ENCODE measurements at places on chromosomes 3 and 15.

GRCh38 chr3:71369701-71370391 lies 213.7 kb downstream of the FOXP1 start:
- DNase-seq = no peak

GRCh38 chr15:34064438-34064837 lies 25.4 kb upstream of the AVEN start:
- DNase-seq = no peak

- no peak for DNase-seq
Measured at GRCh38 chr3:43344520-43344919, 58.2 kb downstream of the SNRK start.

DNA sequence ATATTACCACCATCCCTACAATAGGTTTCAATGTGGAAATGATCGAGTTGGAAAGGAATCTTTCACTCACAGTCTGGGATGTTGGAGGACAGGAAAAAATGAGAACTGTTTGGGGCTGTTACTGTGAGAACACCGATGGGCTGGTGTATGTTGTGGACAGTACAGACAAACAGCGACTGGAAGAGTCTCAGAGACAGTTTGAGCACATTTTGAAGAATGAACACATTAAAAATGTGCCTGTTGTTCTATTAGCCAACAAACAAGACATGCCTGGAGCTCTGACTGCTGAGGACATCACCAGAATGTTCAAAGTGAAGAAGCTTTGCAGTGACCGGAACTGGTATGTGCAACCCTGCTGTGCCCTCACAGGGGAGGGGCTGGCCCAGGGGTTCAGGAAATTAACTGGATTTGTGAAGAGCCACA lies 510 bp downstream of the ARL14 start:
- DNase-seq = no peak

DNA sequence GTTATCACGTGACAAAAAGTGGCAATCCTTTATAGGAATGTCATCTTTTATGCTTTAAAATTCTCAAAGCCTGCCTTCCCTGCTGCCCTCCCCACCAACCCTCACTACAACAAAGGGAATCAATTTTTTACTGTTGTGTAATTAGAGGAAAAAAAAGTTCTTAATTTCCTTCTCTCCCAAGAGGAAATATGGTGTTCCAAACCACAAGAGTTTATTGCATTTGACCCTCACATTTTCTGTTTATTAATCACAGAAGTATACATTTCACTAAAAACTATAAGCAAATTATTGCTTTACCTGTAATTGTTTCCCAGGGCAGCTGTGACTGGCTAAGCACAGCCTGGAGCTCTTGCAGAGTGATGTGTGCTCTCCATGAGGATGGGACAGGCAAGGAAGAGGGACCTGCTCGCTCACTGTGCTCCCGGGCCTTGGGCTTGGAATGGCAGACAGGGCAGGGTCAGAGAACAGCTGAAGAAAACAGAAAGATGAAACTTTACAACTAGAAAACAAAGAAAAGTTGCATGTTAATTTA lies 31.3 kb upstream of the ATP10A start:
- no peak for DNase-seq

DNA sequence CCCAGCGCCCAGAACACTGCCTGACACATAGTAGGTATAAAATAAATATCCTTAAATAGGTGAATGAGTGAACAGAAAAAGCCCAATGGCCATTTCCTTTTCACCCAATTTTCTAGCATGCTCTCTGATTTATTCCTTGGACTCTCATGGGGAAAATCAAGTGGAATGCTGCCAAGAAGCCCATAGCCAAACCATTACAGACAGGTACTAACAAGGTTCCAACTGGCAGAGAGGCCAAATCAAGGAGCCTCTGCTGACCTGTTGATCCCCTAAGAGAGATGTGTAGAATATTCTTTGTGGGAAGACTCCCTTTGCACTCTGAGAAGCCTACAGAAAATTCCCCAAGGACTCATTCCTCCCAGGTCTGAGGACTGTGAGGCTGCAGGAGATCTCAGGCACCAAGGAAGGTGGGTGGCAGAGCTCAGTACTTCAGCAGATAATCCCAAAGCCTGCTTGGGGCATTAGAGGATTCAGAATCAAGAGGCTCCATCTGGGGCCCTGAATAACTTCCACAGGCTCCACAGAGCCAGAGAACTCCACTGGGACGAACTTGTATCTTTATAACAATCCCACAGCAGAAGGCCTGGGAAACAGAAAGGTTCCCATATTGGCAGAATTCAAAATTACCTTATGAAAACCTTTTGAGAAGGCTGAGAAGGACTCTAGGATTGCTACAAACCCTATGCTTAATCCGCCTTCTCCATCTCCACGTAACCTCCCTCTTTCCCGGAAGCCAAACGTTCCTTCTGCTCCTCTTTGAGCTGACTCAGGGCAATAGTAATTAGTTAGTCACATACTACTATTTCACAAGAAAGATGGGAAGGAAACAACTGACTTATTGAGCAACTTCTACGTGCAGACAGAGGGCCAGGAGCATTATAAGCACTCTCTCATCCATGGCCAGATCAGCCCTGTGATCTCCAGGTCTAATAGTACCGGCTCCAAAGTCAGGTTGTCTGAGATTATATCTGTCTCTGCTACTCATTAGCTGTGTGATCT lies 34.5 kb downstream of the PRICKLE2 start:
- DNase-seq = no peak

DNA sequence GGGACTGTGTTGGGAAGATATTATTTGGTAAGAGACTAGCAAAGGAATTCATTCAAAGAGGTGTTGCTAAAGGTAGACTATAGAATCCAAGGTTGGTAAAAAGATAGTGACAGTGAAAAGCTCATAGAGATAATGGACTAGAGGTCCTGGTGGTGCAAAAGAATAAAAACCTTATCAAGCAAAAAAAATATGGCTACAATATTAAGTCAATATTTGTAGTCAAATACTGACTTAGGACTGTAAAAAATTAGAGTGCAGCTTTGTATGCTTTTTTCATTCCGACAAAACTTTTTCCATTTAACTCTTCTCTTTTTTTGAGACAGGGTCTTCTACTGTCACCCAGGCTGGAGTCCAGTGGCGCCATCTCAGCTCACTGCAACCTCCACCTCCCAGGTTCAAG lies 444.0 kb upstream of the AGTR1 start:
- no peak for DNase-seq

DNA sequence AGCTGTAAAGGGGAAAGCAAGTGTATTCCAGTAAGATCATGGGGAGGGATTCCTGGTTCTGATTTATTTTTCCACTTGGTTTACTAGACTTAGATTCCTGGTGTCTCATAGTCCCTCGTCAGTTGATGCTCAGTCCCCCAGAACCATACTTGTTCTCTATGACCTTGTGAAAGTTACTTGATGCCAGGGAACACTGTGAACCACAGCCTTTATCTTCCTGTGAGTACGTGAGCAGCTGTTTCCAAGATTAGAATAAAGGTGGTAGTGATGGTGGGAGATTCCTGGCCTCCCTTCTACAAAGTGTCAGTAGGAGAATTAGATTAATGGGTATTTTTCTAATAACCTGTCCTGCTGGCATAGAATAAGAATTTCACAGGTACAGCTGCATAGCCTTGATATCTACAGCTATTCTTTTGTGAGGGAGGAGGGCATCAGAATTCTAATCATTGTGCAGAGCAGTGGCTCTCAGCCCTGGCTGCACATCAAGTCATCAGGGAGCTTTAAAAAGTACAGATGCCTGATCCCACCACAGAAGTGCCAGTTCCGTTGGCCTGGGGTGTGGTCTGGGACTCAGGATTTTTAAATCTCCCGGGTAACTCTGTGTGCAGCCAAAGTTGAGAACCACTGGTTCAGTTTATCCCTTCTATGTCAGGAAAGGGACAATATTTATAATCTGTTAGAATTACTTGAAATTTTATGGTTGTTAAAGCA lies 20.0 kb downstream of the GPD1L start:
- no peak for DNase-seq

- DNase-seq = no peak
Measured at GRCh38 chr3:99317201-99317600, 321.2 kb upstream of the COL8A1 start.

DNA sequence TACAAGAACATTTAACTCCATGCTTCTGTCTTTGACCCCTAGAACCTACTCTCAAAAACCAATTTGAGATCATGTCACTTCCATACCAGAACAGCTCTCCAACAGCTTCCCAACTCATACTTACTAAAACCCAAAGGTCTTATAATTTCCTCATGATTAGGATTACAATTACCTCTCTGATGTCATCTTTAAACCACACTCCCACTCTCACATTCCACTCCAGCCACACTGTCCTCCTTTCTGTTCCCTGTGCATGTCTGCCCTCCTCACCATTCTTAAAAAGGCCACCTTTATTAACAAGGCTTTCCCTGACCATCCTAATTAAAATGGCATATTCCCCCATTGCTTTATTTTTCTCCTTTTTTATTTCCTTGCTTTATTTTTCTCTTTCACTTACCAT lies 18.9 kb downstream of the PHC3 start:
- no peak for DNase-seq

All from activated CD4-positive, CD25-positive, alpha-beta regulatory T cell (primary cell).